Epithelial cell of esophagus (primary cell): ENCODE measurements at places on chromosomes 4 and X.

GRCh38 chr4:148068065-148068911, 336.4 kb downstream of the ARHGAP10 start:
- DNase-seq: no peak

DNA sequence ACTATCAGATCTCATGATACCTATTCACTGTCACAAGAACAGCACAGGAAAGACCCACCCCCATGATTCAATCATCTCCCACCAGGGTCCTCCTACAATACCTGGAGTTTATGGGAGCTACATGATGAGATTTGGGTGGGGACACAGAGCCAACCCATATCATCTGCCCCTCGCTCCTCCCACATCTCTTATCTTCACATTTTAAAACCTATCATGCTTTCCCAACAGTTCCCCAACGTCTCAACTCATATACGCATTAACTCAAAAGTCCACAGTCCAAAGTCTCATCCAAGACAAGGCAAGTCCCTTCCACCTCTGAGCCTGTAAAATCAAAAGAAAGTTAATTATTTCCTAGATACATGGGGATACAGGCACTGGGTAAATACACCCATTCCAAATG, 1185.2 kb downstream of the PCDH7 start:
- DNase-seq: no peak

DNA sequence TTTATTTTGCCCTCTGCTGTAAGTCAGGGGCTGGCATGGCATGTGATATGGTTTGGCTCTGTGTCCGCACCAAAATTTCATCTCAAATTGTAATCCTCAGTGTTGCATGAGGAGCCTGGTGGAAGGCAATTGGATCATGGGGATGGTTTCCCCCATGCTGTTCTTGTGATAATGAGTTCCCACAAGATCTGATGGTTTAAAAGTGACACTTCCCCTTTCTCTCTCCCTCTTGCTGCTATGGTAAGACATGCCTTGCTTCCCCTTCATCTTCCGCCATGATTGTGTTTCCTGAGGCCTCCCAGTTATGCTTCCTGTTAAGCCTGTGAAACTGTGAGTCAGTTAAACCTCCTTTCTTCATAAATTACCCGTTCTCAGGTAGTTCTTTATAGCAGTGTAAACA, 72.0 kb upstream of the MSX1 start:
- DNase-seq: no peak

GRCh38 chr4:87053176-87053658, 118.4 kb downstream of the AFF1 start:
- no peak for DNase-seq

GRCh38 chr4:68717999-68718398, 47.5 kb upstream of the UGT2B15 start:
- no peak for DNase-seq

DNA sequence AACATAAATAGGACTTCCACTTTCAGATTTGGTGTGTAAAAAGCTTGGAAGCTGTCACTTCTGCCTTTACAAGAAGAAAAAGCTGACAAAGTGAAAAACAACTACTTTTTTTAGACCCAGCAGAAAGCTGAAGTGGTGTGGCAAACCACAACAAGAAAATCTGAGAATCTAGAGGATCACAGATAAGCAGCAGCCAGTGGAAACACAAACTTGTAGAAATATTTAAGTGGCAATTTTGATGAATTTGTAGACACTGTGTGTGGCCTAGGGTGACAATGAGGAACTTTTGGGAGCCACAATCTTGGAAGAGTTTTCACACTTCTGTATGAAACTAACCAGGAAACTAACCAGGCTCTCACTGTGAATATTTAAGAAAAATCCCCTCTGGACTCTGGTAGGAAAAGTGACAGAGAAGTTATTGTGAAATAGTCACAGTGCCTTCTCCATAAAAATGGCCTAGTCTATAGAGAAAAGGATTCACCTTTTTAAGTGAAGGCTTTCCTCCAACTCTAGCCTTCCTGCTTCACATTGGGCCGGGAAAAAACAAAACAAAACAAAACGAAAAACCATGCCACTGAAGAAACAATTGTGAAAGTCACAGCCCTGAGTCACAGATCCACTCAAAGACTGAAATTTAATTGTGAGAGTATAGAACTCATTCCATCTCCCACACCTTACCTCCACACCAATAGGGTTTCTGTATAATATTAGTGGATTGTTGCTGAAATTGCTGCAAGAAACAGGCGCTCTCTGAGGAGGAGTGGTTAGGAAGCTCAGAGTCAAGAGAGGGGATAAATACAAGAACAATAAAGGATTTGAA, 26.7 kb upstream of the GUCY1A1 start:
- DNase-seq: no peak
